Right atrium auricular region (tissue), 2 donors: ENCODE measurements at places on chromosomes 1 and 21. TPM values are rescaled to one million over a fixed set of nuclear protein-coding genes. Genes with fewer than 3 reads are reported as not detected.

IFNLR1 gene
- total RNA-seq, result 3.7 TPM

HRNR gene
- total RNA-seq, result not detected

NR0B2 gene
- 19.0 TPM for total RNA-seq

INTS11 gene
- total RNA-seq, result 65.2 TPM

IL19 gene
- not detected for total RNA-seq

DNASE2B gene
- not detected for total RNA-seq
